ENCODE measurements at places on chromosomes 4 and X.

DNA sequence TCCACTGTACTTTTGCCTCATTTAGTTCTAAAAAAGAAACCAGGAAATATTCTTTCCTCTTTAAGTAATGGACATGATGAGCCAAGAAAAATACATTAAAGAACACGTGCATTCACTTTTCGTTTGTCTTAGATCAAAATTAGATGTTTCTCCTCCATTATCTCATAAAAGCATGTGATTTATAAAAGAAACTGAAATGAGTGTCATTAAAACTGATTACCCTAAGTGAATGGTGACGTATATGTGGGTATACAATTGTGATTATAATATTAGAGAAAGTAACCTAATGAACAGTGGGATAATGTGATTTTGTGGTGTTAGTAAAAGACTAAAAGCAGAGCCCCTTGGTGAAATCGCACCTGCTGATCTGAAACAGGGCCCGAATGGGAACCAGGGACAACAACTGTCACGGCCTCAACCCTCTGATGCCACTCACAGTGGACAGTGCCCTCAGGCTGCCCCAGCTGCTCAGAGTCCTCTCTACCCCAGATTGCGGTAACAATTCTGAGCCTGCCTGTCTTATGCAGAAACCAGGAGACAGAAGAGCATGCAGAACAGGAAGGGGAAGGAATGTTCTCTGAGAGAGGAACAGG, 25.7 kb upstream of the HS6ST2 start:
- DNase-seq = no peak

DNA sequence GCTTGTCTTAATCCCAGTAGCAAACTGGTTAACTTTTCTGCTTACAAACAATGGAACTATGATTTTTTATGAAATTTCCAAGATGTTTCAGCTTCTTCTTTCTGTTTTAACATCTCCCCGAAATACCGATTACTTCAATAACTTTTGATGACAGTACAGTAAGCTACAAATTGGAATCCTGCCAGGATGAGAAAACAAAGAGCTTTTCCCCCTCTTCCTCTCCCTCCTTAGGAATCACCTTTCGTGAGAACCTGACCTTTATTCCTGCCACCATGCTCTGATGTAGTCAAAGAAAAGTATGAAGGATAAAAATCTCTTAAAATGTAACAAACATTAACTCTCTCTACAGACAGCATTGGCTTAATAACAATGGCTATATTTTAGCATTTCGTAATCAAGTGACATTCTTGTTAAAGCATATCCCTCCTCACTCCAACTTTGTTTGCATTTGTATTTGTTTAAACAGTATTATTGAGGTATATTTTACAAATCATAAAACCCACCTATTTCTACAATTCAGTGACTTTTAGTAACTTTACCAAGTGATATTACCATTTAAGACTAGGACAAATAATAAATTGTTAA, 148.7 kb upstream of the NAP1L5 start:
- DNase-seq = no peak

DNA sequence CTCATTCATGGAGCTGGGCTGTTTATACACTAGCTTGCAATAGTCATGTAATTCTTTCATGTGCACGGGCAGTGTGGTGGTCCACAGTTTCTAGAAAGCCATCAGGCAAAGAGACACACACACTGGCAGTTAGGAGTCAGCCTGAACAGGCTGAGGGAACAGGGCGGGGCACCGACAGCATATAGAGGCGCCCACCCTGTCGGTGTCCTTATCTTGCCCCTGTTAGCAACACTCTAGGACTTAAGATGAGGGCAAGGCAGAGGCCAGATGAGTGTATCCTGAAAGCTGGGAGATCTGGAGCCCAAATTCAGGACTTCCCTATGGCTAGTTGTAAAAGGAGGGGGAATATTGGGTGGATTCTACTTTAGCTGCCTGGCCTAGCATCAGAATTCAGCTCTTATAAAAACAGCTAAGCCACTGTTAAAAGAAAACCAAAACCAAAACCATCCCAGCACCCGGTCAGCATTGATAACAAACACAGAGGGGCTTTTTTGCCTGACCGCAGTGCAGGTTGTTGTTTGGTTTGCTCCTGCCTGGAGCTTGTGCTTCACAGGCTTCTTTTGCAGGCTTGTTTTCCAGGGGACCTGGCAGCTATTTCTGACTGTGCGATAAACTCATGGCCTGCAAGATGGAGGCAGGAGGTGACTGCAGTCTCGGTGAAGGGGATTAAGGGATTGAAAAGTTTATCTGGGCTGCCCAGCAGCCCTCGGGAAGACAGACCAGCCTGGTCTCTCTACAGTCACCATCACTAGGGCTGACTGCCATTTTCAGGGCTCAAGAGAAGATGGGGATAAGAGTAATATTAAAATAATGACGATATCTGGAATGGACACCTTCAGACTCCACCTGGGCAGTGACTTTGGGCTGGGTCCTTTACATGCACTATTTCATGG, 638.9 kb downstream of the MID1IP1 start:
- no peak for DNase-seq

DNA sequence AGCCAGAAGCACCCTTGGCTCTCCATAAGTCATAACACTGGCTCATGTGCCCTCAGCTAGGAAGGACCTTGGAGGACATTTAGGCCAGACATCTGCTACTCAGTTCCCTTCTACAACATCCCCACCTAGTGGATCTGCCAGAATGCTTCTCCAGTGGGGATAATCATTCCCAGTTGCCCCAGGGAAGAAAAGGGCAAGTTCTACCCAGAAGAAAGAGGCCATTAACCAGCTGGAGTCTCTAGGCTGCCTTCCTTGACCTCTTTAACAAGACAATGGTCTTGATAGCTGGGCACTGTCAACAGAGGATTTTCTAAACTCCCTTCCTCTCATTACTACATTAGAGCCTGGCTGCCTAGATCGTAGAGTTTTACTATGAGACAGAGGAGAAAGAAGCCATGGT, 42.0 kb downstream of the LGI2 start:
- DNase-seq = no peak

DNA sequence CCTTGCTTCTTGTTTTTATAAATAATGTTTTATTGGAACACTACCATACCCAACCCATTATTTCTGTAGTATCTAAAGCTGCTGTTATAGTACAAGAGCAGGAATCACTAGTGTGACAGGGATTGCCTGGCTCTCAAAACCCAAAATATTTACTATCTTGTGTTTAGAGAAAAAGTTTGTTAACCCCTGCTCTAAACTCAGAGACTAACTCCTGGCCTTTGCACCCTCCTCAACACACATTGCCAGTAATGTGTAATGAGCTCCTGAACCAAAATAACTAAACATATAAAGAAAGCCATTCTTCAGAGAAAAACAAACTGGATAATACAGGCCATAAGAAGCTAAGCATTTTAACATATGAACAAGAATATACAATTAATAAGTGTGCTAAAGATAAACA, 8.2 kb upstream of the FAT4 start:
- DNase-seq = no peak

- DNase-seq = no peak
Measured at GRCh38 chr4:88985088-88985773, 71.8 kb downstream of the FAM13A start.

GRCh38 chrX:53440621-53441517, 6.7 kb upstream of the HSD17B10 start:
- no peak for DNase-seq

- DNase-seq = no peak
Measured at GRCh38 chr4:167032871-167033270, 201.4 kb downstream of the SPOCK3 start.

GRCh38 chrX:44876086-44876485, 3.1 kb downstream of the KDM6A start:
- no peak for DNase-seq

DNA sequence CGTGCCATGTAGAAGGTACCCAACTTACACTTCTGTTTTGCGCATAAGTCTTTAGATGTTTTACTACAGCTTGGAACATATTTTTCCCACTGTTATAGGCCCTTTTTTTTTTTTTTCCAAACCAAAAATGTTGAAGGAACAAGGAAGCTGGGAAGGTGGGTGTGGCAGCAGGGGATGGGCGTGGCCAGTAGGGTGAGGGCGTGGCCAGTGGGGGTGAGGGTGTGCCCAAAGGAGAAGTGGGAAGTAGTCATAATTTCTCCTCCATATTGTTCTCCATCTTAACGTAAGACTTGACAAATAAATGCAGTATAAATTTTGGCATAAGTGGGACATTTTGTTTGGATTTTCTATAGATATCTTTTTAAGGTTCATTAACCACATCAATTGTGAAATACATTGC, 30.4 kb downstream of the CLDN22 start:
- DNase-seq = no peak

GRCh38 chr4:138627096-138627495, 384.9 kb upstream of the SLC7A11 start:
- DNase-seq = no peak

GRCh38 chr4:79147251-79147650, 178.6 kb downstream of the NAA11 start:
- no peak for DNase-seq

GRCh38 chr4:4539481-4539880, 2.4 kb downstream of the STX18 start:
- no peak for DNase-seq

DNA sequence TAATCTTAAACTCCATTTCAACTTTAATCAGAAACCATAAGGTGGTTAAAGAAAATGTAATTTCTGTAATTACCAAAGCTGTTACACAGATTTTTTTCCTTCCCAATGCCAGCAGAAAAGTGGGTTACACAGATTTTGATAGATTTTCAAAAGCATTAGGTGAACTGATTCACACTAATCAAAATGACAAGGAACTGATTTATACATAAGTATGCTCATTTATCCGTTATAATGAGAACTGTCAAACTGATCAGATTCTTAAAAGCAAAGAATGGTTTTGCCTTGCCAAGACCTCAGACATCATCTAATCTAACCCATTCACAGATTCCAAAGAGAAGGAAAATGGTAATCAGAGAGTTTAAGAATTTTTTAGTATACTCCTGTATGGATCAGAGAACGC, 5.2 kb downstream of the UGDH start:
- no peak for DNase-seq

- DNase-seq = no peak
Measured at GRCh38 chrX:140817943-140818342, 108.4 kb downstream of the LINC00632 start.

DNA sequence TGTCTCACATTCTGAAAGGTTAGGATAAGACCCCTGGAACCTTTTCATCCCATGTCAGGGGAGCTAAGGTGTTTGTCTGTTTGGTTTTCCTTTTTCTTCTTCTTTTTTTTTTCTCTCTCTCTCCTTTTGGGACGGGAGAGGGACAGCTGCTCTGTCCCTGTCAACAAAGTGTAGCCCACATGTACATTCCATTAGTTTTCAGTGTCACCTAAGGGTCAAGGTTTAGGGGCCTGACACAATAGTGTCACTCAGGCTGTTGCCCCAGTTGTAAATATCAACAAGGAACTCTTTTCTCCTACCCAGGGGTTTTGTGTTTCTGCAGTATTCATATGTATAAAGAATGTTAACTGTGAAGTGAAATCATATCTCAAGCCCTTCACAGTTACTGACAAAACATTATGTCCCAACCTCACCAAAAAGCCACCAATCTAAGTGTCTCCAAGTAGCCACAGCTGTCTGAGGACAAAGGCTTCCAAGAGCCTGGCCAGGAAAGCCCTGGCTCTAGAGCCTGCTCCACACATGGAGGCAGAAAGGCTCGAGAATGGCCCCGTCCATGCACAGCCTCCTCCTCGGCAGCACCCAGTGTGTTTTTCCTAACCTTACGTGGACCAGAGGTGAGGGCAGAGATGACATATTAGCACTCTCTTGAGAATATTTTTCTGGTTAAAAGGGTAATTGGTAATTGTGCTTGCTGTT, 9.4 kb downstream of the IRF2 start:
- DNase-seq = no peak

DNA sequence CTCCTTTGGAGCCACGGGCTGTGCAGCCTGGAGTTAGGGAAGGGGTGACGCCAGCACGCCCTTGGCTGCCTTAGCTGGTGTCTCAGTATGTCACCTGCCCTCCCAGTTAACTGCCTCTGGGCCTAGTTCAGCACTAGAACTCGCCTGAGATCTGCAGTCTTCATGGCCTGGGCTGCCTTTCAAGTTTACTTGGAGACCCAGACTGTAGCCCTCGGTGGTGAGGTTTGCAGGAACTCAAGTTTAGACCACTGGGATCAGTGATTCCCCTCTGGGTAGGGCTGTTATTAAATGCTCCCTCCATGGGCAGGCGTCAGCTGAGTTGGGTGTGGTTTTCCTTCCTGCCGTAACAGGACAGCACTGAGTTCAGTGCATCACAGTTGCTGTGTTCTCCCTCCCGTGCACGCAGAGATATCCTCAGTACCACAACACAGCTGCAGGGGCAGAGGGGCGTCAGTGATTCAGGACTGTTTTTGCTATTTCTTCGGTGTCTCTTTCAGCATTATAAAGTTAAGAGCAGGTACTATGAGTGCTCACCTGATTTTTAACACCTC, 30.5 kb downstream of the PLAC8 start:
- DNase-seq = peak; percentile 28

DNA sequence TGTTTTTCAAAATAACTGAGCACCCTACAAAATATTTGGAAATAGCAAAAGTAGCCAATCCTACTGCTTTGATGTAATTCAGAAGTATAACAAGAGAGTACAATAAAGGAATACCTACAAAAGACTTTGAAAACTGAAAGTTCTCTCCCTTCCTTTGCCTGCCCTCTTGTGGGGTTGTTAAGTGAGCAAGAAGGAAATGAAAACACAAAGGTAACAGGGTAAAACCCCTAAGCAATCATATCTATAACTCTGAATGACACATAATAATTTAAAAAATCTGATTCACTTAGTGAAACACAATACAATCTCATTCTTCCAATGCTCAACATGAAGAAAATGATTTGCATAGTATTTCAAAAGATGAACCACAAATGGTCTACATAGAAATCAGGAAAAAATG, 98.2 kb downstream of the FRYL start:
- DNase-seq = no peak

- DNase-seq = no peak
Measured at GRCh38 chr4:16122308-16122711, 38.5 kb upstream of the PROM1 start.

DNA sequence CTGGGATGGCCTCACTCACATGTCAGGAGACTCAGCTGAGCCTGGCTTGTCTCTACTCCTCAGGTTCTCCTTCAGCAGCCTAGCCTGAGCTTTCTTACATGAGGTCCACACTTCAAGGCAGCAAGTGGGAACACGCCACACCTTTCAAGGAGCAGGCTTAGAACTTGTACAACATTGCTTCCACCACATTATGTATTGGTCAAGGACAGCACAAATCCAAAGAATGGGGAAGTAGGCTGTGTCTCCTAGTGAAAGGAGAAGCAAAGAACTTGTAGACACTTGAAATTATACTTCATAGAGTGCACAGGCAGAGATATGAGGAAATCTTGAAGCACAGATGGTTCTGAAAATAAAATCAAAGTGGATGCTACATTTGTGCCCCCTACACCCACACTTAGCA, 120.9 kb upstream of the NOCT start:
- no peak for DNase-seq

Measured in stimulated activated CD4-positive, alpha-beta T cell treated with anti-CD3 and anti-CD28 coated beads, Interleukin-1b, Interleukin-23, amount 100 ng/mL, for 1 hour (primary cell).